ENCODE measurements at places on chromosomes 1 and 21.

DNA sequence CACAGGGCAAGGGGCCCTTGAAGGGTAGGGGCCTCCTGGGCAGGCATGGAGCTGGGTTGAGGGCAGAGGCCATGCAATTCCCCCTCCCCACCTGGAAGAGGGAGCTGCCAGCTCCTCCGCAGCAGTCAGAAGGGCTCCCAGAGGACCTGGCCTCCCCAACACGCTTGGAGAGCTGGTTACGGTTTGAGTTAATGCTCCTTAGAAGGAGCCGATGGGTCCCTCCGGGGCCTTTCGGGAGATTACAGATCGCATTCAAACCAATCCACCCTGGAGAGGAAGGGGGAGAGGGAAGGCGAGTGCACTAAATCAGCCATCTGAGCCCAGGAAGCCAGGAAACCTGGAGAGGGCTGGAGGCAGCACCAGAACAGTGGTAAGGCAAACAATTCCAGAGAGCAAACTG, 106.3 kb upstream of the CSF3R start:
- DNase-seq, result no peak

DNA sequence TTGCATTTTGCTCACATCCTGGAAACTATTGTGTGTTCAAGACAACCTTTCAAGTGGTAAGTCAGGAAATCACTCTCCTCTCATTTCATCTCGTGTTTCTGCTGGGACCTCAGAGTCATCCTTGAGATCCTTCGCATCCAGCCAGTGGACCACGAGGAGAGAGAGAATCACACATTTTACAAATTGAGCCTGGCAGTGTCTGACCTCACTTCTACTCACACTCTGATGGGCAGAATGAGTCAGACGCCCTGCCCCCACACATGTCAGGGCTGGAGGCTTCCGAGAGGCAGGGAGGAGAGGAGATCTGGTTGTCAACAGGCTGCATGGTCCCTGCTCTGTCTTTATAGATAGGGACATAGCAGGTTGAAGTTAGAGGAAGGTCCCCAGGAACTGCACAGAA, 509.7 kb downstream of the AJAP1 start:
- DNase-seq, result no peak

DNA sequence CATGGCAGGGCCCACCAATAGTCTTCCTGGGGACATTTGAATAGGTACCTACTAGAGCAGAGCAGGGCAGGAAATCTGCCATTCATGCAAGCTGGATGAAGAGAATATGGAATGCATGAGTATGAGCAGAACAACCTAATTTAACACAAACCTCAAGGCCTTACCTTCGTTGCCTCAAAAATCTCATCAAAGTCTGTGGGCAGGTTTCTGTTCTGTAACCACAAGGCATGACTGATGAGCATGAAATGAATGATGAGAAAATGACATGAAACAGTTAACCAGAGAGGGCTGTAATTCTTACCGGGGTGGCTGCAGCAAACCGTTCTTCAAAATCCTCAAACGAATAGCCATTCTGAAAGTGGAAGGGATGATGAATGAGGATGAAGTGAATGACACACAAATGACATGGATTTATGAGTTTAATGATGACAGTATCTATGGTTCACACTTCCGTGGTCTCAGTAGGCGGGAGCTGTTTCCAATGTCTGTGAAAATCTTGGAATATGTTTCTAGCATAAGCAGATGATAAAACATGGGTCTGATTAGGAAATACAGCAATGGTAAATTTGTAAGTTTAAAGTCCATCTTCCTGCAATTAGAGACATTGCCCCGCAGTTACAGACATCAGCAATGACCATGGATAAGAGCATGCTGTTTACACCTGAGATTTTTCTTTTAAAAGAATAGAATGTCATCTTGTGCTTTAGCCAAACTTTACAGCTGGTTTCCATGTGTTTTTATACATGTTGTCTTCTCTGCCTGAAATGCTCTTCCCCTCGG, 67.6 kb upstream of the C8B start:
- no peak for DNase-seq

GRCh38 chr1:8423269-8423691, 105.4 kb downstream of the SLC45A1 start:
- DNase-seq, result no peak

DNA sequence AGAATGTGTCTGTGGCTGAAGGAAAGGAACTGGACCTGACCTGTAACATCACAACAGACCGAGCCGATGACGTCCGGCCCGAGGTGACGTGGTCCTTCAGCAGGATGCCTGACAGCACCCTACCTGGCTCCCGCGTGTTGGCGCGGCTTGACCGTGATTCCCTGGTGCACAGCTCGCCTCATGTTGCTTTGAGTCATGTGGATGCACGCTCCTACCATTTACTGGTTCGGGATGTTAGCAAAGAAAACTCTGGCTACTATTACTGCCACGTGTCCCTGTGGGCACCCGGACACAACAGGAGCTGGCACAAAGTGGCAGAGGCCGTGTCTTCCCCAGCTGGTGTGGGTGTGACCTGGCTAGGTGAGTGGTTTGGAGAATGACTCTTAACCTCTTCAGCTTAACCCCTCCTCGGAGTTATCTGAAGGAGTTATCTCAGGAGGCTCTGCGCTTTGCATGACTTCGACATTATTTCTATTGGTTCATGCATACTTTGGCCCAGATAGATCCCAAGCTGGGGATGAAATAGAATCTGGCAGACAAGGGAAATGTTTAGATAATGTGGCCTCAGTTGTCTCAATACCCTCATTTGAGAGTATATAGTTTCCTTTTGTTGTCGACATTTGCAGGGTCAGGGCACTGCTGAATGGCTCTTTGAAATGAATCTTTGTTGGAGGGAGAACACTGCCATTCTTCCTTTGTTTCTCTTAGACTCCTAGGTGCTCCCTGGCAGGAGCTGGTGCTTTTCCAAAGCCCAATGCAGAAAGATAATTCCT, 39.7 kb downstream of the PTGFRN start:
- DNase-seq, result no peak

DNA sequence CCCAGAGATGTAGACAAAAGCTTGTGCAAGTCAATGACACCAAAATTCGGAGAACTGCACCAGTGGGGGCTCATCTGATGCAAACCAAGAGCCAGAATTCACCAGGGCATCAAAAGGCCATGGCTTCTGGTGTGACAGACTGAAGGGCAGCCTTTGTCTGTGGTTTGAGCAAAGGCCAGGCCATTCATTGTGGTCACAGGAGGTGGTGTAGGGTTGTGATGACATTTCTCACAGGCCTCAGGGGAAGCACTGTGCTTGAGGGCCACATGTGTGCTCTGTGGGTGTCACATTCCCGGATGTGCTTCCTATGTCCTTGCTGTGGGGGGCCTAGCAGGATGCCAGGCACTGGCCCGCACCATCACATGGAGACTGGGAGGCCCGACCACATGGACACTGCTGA, 22.5 kb upstream of the KCNE1 start:
- no peak for DNase-seq

DNA sequence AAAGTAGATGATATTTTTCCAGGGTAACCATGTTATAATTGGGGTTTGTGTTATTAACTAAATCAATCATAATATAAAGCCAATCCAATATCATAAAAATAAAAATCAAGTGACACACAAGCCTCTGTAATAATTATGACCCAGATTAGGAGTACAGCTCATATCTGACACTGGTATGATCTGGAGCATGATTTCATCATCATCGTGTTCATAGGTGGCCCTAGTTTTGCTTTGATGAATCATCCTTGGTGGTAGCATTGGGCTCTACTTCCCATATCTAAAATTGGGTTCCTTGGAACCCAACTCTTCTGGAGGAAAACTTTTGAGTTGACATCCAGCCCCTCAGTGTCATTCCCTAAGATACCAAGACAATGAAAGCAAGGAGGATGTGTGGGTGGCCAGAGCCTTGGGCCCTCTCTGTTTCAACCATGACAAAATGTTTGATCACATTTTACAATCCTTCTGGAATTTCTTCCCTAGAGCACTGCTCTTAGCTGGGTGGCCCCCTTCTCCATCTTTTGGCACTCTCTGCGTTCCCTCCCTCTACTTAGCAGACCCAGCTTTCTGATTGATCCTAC, 37.0 kb upstream of the ENAH start:
- no peak for DNase-seq

DNA sequence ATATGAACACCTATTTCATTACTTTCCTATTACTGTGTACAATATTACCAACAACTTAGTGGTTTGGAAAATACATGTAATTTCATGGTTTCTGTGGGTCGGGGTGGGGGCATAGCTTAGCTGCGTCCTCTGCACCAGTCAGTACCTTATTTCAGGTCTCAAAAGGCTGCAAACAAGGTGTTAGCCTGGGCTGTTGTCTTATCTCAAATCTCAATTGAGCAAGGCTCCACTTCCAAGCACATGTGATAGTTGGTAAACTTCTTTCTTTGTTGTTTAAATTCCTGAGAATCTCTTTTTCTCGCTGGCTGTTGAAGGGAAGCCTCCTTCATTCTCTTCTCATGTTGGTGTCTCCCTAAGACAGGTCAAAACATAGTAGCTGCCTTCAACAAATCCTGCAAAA, 485.4 kb downstream of the AMY1C start:
- no peak for DNase-seq

DNA sequence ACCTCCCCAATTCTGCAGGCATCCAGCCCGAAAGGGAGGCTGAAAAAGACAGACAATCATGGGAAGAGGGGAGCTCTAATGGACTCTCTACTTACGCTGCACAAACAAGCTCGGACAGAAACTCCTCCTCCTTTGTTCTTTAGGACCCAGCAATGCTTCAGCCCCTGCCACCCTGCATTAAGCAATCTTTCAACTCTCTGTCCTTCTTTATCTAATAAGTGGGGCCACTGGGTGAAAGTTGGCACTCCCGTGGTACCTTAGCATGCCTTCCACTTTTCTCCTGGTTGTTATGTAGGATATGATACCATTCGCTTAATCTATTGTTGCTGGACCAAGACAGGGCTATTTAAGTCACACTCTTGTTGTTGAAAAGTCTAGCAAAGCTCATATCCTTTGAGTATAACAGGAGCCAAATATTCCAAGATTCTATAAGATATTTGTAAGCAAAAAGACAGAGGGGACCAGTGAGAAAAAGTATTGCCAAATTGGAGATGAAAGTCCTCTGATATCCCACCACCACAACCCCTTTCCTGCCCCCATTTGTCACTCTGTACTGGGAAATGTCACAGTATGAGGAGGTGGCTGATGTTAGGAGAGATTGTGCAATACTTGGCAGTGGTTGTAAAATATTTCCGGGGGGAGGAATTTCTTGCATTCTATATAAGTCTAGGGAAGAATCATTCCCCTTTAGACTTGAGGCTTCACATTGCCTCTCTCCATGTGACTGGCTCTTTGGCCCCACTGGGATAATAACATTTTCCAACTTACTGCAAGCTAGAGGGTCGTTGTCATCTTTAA, 137.3 kb upstream of the GJB5 start:
- no peak for DNase-seq

DNA sequence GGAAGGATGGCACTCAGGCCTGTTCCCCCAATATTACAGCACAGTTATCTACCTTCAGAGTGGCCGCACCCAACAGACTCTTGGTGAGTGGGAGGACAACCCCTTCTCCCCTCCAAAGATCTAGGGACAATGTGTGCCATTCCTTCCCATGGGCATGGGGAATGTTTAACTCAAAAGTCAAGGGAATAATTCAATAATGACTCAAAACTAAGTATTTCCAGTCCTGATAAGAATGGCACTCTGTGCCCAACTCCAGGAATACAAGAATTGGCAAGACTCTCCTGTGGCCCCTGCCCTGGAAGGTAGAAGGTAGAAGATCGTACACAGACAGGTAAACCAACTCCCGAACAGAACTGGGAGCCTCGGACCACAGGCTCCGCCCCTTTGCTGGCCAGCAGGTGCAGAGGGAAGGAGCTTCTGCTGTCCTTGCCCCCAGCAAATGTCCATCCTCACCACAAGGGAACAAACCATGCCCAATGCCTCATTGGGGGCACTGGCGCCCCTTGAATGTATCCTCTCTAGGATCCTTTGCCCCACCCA, 514.0 kb downstream of the NPHP4 start:
- no peak for DNase-seq

- no peak for DNase-seq
These were observed 29.2 kb downstream of the UCK2 start for GRCh38 chr1:165856606-165857005.

DNA sequence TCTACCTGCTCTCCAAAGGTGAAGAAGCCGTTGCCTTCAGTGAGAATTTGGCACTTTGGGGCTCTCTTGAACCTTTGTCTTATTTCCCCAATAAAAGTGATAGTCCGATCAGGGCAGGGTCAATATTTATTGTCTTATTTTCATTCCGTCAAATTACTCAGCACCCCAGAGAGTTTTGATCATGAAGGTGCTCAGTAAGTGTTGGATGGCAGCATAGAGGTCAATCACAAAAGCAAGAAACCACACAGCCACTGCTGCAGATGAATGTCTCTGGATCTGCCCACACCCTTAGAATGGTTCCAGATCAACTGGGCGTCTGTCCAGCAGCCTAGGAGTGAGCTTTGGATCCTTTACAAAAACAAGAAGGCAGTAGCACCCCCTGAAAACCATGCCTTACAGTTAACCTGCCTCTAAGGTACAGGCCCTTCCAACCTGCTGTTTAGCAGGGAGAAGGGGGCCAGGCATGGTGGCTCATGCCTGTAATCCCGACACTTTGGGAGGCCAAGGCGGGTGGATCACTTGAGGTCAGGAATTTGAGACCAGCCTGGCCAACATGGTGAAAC, 97.3 kb downstream of the PSMG1 start:
- no peak for DNase-seq

- DNase-seq, result no peak
These were observed 360.0 kb downstream of the HHAT start for GRCh38 chr1:210688512-210689234.

- no peak for DNase-seq
These were observed 153.6 kb upstream of the SAMSN1 start for GRCh38 chr21:14699433-14700407.

- DNase-seq, result no peak
These were observed 669 bp upstream of the ARL8A start for GRCh38 chr1:202145068-202145743.

All from NCI-H460 (cell line).